ENCODE measurements at places on chromosomes 4 and X.

DNA sequence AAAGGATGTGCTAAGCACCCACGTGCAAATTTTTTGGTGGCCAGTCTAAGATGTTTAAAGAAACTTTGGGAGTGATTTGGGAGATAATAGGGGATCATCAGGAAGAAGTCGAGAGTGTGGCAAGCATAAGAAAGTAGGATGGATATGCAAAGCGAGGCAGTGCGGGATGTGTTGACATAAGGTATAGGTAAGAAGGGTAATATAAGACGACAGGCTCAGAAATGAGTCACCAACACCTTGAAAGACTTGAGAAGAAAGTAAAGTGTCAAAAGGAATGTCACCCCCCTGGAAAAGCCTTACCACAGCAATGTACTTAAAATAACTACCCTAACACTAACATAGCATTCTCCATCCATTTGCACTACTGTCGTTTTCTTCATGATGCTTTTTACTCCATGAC is 69.8 kb upstream of the BMP2K start:
- peak; percentile 17 for DNase-seq

DNA sequence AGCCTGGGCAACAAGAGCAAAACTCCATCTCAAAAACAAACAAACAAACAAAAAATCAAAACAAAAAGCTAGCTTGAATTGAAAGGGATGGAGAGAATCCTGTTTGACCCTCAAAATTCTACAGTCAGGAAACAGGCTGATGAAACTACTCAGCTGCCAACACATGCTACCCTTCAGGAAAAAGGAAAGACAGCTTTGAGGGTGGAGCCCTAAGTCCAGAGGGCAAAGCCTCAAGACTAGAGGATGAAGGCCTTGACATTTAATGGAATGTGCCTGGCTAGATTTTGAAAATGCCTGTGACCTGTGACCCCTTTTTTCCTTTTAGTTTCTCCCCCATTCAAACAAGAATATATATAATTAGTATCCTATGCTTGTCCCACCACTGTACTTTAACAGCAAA is 27.1 kb downstream of the MORC4 start:
- DNase-seq = no peak

- DNase-seq = no peak
These were observed 19.6 kb upstream of the PRKX start for GRCh38 chrX:3733043-3733430.

GRCh38 chr4:67394879-67395278 is 150.4 kb downstream of the CENPC start:
- DNase-seq = no peak

DNA sequence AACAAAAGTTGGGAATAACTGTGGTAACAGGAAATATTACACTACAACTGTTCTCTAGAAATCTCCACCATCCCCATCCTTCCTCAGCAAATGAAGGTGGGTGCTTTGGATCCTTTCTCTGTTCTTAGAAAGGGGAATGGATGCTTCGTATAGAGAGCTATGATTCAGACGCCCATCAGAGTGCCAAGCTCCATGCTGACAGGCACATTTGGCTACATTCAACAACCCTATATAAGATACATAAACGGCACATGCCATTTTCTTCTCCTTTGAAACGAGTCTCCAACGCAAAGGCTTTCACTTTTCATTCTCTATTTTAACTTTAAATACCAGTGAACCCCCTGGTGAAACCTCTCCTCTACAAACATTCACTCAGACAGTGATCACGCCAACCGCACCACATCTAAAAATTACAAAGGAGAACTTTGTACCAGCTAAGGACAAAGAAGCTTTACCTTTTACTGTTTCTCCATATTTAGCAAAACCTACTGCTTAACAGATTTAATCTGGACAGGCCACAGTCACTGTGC is 172.5 kb downstream of the TSPAN5 start:
- DNase-seq = no peak

DNA sequence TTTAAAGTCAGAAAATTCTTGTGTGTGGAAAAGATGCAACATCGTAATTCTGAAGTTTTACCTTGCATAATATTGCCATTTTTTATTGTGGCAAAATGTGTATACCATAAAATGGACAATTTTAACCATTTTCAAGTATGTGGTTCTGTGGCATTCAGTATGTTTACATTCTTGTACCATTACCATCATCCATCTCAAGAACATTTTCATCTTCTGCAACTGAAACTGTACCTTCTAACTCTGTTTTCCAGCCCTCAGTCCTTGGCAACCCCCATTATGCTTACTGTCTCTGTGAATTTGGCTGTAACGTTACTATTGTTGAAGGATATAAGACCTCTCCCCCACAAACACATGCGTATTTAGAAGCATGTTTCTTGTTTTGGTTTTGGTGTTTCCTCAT is 123.2 kb downstream of the BMPR1B start:
- DNase-seq = no peak

DNA sequence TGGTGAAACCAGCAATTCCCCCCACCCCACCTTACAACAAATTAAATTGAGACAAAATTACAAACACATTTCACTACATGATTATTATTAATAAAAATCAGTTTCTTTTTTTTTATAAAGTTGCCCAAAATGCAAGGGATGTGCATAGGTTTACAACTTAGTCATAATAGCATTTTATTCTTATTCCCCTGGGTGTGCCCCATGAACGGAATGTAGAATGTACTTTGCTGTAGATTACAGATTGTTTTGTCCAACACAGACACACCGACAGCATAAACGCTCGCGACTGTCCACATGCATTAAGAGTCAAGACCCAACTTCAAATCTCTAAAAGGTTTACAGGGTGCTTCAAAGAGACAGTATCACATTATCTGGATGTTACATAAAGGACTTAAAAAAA is 72.3 kb downstream of the NYX start:
- DNase-seq = no peak

DNA sequence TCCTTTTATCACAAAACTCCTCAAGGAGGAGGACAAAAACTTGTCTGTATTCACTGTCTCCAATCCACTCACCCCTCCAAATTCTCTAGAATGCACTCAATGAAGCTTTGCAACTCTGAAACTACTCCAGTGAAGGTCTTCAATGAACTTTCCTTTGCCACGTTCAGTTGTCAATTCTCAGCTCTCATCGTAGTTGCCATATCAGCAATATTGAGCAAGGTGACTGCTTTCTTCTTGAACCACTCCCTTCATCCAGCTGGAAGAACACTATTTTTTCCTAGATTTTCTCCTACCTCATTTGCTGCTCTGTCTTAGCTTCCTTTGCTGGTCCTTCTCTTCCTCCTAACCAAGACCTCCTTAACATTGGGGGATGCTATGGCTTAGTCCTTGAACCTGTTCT is 191.8 kb downstream of the KDR start:
- DNase-seq = no peak

Measured in urothelium cell line (cell line).